ENCODE measurements at places on chromosomes 6 and 20.

DNA sequence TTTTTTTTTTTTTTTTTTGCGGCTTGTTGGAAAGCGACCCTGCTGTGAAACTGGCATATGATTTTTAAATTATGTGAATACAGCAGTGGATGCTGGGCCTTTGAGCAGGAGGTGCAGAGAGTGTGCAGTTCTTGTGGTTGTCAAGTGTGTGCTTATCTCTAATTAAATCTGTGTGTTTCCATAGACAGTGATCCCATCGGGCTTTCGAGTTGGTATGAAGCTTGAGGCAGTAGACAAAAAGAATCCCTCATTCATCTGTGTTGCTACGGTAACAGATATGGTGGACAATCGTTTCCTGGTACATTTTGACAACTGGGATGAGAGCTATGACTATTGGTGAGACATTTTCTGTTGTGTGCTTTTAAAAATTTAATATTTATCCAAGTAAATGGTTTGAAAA lies 52.4 kb downstream of the L3MBTL3 start:
- DNase-seq = no peak

DNA sequence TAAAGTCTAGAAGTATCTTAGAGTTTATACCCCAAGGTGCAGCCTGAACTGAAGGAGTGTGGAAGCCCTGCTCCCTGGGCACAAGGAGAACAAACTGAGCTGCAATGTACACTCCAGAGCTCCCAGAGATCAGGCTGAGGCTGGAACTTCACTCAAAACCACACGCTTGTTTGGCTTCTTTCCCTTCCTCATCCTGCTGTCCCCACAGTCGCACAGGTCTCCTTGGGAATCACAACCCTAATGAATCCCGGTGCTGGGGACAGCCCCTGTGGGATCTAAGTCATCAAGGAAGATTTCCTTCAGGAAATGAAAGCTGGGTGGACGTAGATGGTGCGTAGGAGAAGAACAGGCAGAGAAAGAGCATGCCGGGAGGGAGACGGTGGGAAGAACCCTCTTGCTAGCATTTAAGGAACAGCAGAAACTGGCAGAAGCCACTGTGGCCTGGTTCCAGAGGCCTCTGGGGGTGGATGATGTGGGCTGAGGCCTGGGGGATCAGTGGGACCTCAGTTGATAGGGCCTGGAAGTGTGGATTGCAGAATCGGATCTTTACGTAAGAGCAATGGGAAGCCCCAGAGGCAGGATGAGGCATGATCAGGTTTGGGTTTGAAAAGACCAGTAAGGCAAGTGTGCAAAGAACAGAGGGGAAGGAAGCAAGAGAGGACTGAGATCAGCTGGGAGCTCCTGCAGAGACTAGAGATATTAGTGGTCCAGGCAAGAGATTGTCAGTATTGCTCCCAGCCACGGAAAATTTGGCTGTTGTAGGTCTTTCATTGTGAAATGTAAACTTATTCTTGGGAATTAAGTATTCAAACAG lies 21.4 kb downstream of the CYP24A1 start:
- no peak for DNase-seq

- no peak for DNase-seq
These were observed 116.1 kb downstream of the VEGFA start for GRCh38 chr6:43886067-43886461.

DNA sequence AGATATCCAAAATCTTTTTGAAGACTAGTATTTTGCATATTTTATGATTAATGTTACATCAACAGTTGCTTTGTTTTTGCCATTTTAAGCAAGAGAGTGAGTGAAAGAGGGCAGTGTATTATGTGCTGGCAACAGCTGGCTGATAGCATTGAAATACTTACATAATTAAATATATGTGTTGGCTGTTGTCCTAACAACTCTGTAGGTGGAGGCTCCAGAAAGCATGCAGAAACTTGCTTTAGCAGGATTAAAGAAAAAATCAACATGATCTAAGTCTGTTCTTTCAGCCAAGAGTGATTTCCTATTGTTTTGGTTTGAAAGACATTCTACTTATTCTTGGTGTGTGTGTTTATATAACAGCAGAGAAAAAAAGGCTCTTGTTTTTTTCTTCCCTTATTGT lies 127.5 kb downstream of the CDKAL1 start:
- DNase-seq = no peak

GRCh38 chr20:60937585-60937984 lies 314.5 kb upstream of the CDH4 start:
- DNase-seq = no peak

- DNase-seq = no peak
These were observed 5.6 kb downstream of the CST3 start for GRCh38 chr20:23631981-23632710.

DNA sequence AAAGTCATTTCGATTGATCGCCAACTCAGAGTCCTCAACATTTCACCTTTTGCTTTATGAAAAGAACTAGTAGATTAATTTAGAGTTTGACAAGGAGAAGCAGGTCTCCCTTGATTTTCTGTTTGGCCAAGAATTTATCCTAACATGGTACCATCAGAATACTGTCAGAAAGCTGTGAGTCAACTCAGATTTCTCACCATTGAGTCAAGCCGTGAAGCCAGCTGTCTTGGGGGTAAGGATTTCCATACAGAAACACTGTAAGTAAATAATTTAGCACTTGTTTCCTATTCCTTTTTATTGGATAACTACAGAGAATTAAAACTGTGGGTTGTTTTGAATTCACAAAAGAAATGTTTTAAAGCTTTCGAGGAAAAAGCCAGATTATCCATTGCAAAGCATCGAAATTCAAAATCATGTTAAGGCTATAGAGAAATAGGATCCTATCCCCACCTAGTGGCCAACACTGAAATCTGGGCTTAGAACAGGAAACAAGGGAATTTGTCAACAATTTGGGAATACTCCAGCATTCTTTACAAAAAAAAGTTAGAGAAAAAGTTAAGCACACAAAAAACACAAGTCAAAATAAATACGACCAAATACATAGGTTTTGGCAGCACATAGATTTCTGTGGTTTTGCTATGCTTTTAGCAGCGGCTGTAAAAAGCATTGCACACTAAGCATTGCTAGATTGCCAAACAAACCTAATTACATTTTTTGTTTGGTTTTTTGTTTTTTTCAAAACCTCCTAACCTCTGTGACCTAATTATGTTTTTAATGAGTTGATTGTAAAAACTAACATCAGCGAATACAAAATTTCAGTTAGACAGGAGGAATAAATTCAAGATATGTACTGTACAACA lies 44.2 kb downstream of the COL11A2 start:
- DNase-seq = peak; percentile 55

GRCh38 chr6:133446789-133447188 lies 205.6 kb downstream of the EYA4 start:
- no peak for DNase-seq

GRCh38 chr20:9989066-9989724 lies 45.6 kb upstream of the ANKEF1 start:
- no peak for DNase-seq

DNA sequence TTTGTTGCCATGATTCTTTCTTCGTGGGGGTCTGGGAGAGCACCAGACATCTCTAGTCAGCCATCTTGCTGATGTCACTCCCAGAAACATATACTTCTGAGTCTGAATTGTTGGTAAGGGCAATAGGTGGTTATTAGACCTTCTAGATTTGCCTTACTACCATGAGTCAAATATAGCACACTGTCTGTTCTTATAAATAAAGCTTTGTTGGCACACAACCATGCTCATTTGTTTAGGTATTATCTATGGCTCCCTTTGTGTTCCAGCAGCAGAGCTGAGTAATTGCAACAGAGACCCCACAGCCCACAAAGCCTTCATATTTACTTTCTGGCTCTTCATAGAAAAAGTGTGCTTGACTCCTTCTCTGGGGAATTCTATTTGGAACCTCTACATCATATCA lies 62.9 kb downstream of the CDH26 start:
- DNase-seq = no peak

- peak; percentile 27 for DNase-seq
These were observed 68.3 kb downstream of the ANKRD6 start for GRCh38 chr6:89501222-89501621.

DNA sequence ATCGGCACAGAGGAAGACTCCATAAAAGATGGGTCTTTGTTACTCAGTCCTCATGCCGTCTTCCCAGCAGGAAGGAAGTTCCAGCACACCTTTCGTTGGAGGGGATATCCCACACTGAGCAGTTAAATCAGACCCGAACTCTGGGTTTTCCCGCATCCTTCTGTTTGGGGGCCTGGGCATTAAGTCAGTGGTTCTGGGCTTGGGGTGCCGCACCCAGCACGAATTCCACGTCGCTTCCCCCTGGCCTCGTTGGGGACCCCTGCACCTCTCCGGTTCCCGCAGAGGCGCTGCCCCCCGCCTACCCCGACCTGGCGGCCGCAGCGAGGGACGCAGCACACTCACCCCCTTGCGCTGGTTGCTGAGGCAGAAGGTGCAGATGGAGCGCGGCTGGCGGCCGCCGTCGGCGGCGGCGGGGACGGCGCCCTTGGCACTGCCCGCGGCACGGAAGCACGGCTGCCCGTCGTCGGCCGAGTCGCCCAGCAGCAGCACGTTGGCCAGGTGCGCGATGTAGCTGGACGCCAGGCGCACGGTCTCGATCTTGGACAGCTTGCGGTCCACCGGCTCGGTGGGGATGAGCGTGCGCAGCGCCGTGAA lies 641 bp downstream of the TCF15 start:
- no peak for DNase-seq

DNA sequence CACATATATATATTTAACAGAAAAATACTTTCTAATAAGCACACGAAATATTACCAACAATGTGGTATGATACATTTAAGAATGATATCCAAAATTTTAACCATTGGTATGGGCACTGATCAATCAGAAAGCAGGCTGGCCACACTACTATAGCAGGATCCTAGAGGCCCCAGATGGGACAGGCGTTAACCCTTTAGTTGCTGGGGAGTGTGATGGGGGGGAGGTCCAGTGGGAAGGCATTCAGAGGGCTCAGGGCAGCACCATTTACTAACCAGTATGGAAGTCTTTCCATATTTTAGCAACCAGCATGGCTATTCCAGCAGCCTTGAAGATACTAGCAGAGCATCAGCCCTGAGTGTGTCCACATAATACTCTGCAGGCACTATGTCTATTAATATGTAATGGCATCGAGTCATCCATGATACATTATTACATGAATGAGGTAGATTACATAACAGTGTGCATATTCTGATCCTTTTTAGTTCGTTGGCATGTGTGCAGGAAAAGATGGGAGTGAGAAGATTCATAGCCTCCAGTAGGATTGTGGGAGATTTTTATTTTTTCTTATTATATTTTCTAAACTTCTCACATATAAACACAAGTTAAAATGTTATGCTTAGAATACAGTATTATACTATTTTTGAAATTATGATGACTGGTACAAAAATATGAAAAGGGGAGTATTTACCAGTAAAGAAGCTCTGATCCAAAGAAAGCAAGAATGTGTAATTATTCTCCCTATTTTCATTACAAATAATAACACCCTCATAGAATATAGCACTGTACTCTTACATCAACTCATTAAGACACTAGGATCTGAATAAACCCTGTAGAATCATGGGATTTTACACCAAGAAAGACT lies 78.9 kb downstream of the FAM217A start:
- DNase-seq = no peak

- DNase-seq = peak; percentile 41
These were observed 124.0 kb upstream of the SLC2A12 start for GRCh38 chr6:134176264-134176975.

GRCh38 chr6:14542670-14543366 lies 425.2 kb downstream of the CD83 start:
- no peak for DNase-seq

GRCh38 chr6:28208111-28208659 lies 16.9 kb upstream of the ZSCAN9 start:
- DNase-seq = no peak

- DNase-seq = no peak
These were observed 31.7 kb upstream of the RAB22A start for GRCh38 chr20:58277578-58278472.

GRCh38 chr20:50348096-50348495 lies 157.5 kb downstream of the CEBPB start:
- no peak for DNase-seq

DNA sequence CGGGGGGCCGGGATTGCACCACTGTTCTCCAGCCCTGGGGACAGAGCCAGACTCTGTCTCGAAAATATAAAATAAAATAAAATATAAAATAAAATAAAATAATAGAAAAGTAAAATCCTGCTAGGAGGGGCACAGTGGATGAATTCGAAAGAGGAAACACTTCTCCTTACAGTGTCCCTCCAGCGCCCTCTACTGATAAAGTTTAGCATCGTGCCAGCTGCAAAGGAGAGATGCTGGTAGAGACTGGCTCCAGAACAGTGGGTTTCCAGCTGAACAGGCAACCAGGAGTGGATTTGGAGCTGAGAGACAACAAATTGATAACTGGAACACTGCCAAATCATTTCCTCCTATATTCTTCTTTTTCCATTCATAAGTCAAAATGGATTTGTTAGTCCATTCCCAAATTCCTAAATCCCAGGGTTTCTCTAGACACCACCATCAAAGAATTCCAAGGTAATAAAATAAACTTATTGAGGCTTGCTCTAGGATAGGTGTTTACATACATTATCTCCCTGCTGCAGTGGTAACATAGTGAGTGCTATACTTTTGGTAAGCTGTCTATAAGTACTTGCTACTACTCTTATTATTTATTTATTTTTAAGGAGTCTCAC lies 31.7 kb upstream of the TBPL1 start:
- peak; percentile 78 for DNase-seq

- no peak for DNase-seq
These were observed 16.9 kb upstream of the CBFA2T2 start for GRCh38 chr20:33472868-33473435.

GRCh38 chr6:162090734-162091133 lies 636.8 kb downstream of the PRKN start:
- no peak for DNase-seq

- no peak for DNase-seq
These were observed 3.9 kb upstream of the CST9 start for GRCh38 chr20:23609486-23610109.

DNA sequence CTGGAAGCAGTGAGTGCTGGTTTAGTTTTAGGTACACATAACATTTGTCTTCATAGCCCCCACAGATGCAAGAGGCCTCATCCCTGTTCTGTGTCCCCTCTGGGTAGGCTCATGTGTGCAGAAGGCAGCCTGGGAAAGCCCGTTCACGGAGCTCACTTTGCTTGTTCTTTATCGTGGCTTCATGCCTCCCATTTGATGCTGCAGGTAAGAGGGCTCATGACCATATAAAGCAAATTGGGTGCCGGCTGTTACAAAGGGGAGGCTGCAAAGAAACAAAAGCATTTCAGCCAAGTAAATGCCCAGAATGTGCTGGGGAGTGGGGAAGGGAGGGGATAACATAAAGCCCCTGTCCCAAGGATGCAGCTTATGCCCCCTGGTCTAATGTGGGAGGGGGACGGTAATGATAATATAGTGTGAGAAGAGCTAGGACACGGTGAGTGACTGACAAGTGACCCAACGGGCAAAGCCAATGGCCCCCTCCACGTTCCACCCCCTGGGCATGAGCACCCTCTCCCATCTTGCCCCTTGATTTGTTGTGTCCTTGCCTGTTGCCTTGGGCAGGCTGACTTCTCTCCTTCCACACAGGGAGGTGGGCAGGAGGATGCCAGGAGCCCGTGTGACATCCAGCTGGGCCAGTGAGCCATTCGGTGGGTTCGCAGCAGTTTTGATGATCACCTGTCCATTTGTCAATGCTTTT lies 138.0 kb downstream of the FOXO3 start:
- DNase-seq = no peak
